Effector CD8-positive, alpha-beta T cell (primary cell): ENCODE measurements at places on chromosomes 7 and 10.

DNA sequence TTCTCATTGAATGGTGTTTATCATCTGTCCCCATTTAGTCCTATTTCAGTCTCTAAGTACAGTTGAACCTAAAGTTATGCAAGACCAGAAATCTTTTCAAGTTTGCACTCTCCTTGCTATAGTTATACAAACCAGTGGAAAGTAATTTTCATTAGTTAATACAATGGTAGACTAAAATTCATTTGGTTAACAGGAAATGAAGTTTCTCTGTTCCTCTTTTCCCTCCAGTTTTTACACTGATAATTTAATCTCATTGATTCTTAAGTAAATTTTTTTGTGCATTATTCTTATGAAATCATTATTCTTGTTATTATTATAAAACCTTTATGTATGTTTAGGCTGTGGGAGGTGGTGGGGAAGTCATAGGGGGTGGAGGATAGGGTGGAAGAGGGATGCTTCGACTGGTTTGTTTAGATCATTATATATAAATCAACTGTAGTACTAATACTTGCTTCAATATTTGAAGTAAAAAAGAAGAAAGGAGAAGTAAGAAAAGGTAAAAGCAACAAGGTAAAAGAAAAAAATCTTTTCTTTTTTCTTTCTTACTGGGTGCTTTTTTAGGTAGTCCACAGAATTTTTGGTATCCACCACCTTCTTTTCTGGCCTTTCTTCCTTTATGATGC, 104.1 kb downstream of the GPR85 start:
- no peak for DNase-seq

DNA sequence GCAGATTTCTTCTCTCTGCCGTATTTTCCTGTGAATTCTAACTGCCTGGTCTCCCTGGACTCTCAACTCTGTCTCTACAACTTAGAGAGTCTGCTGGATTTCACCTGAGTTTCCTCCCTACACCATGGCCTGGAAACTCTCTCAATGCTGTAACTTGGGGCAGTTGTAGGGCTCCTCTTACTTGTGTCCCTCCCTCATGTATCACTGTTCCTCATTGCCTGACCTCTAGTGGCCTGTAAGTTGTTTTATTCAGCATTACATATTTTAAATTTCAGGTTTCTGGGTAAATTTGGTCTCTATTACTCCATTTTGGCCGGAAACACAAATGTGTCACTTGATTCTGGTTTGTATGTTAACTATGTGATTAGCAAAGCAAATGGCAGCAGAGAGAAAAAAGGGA, 70.9 kb downstream of the DYNC1I1 start:
- no peak for DNase-seq

DNA sequence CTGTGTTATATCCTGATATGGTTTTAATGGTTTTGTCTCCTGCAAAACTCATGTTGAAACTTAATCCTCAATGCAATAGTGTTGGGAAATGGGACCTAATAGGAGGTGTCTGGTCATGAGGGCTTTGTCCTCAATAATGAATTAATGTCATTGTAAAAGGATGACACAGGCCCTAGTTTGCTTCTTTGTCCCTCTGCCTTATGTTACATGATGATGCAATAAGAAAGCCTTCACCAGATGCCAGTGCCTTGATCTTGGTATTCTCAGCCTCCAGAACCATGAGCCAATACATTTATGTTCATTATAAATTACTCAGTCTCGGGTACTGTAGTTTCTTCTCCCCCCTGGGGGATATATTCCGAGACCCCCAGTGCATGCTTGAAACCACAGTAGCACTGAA, 1247.4 kb upstream of the SORCS1 start:
- DNase-seq: no peak

- no peak for DNase-seq
Measured at GRCh38 chr7:149433124-149433523, 27.7 kb downstream of the ZNF777 start.

GRCh38 chr7:3733541-3734140, 432.6 kb downstream of the SDK1 start:
- DNase-seq: no peak

- no peak for DNase-seq
Measured at GRCh38 chr10:27893358-27893954, 105.4 kb downstream of the ODAD2 start.

DNA sequence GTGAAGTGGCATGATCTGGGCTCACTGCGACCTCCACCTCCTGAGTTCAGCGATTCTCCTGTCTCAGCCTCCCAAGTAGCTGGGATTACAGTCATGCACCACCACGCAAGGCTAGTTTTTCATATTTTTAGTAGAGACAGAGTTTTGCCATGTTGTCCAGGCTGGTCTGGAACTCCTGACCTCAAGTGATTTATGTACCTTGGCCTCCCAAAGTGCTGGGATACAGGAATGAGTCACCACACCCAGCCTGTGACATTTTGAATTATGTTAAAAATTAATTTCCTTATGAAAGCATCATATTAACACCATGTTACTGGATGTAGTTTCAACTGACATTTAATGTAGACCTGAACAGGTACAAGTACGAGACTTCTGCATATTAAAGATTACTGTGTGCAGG, 24.3 kb downstream of the ABCB4 start:
- no peak for DNase-seq

GRCh38 chr7:148261996-148262688, 328.4 kb upstream of the C7orf33 start:
- no peak for DNase-seq

GRCh38 chr10:93813507-93814465, 56.0 kb downstream of the LGI1 start:
- no peak for DNase-seq

DNA sequence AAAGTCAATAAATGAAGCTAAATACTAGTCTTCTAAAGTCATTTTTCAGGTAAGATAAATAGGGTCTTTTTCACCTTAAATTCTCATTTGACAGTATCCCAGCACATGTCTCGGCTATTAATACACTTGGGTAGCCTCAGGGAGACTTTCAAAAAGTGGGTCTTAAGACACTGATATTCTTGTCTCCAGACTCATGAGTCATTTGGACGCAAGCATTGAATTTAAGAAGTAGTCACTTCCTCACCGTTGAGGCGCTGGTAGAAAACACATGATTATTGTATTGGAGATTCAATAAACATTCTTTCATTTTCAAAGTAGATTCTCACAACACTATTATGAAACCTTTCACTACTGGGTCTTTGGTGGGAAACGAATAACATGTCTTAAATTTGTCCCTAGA, 108.9 kb upstream of the SP8 start:
- no peak for DNase-seq

- DNase-seq: no peak
Measured at GRCh38 chr10:29482591-29483431, 152.0 kb downstream of the SVIL start.

- no peak for DNase-seq
Measured at GRCh38 chr10:108597031-108597430, 1326.3 kb downstream of the XPNPEP1 start.

DNA sequence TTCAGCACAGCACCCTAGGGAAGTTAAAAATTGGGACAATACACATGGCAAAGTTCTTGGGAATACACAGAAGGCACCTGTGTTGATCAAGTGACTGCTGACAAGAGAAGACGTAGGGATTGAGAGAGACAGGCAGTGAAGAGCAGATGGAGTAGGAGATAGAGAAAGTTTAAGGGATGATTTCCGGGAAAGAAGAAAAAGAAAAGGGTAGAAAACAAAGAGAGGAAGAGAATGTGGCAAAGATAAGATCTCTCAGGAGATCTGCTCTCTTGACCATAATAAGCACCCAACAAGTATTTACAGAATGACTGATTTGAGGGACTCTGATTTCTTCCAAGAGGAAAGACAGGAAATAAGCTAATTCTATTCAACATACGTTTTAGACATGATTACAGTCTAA, 15.1 kb upstream of the RALA start:
- DNase-seq: no peak

- no peak for DNase-seq
Measured at GRCh38 chr10:52313256-52313932, 687 bp upstream of the DKK1 start.

- no peak for DNase-seq
Measured at GRCh38 chr10:17220652-17221100, 7.4 kb upstream of the VIM start.

GRCh38 chr10:13839430-13839990, 252.7 kb downstream of the PRPF18 start:
- no peak for DNase-seq

- no peak for DNase-seq
Measured at GRCh38 chr7:95198863-95199262, 125.5 kb downstream of the PON1 start.
